ENCODE measurements at places on chromosomes 4 and X. TPM values are rescaled to one million over a fixed set of nuclear protein-coding genes. Genes with fewer than 3 reads are reported as not detected.

Gene KDR
- total RNA-seq, result 0.43 TPM

Gene SLC16A2
- total RNA-seq, result 18.6 TPM

Gene SPANXN4
- total RNA-seq, result not detected

Gene ITGB1BP2
- total RNA-seq, result 1.1 TPM

Gene PRRG3
- total RNA-seq, result under 0.01 TPM
